ENCODE measurements at places on chromosomes 12 and 14.

DNA sequence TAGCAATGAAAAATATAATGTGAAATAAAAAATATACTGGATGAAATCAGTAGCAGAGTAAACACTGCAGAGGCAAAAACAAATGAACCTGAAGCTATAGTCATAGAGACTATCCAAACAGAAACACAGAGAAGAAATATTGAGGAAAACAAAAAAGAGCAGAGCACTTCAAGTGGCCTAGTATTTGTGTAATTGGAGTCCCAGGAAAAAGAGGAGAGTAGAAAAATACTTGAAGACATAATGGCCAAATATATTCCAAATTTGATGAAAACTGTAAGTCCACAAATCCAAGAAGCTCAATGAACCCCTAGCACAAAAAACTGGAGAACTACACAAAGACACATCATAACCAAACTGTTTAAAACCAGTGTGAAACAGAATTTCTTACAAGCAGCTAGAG is 37.2 kb upstream of the CTDSP2 start:
- no peak for DNase-seq

- no peak for DNase-seq
These were observed 413.7 kb upstream of the CCDC196 start for GRCh38 chr14:66072190-66073084.

DNA sequence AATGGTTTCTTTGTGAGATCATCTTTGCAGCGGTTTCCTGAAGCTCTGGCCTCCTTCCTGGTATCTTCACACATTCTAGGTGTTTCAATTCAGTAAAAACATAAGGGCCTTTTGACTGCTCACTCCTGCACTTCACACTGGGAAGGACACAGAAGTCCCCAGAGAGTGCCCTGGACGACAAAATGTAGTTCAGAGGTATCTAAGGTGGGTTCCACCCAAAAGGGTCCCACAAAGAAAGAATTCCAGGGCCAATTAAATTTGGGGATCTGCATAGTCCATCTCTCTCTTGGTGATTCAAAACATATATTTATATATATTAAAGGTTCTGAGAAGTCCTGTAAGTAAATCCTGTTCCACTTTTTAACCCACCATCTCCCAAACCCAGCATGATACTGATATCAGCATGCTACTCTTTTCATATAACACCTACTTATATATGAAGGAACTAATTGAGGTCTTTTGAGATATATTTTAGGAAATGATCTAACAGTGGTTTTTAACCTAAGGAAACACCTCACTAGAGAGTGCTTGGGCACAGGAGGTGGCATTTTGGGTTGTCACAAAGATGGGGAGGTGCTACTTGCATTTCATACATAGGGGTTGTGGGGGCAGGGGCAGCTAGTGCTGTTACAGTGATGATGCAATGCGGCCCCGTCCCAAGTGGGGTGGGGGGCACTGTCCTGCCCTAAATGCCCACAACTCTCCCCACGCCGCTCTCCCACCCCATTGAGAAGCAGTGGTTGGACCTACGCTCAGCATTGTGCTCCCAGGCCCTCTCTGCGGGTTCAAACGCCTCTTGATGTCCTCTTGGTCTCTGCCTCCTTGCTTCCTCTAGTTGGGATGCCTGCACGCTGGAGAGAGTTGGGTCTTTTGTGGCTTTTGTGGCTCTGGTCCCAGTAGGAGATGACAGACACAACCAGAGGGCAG is 109.4 kb downstream of the ARF6 start:
- DNase-seq: no peak

DNA sequence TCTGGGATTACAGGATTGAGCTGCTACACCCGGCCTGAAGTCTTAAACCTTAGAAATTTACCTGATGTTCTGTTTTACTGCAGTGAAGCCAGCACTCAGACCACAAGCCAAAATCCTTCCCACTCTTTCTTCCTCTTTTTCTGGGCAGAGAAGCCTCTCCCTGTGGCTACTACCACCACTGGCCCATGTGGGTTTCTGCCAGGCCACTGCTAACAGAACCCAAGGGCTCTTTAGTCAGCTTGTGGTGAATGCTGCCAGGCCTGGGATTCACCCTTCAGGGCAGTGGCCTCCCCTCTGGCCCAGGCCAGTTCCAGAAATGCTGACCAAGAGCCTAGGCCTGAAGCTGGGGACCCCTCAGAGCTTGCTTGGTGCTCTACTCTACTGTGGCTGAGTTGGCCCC is 35.3 kb downstream of the GAS2L3 start:
- DNase-seq: peak; percentile 65

DNA sequence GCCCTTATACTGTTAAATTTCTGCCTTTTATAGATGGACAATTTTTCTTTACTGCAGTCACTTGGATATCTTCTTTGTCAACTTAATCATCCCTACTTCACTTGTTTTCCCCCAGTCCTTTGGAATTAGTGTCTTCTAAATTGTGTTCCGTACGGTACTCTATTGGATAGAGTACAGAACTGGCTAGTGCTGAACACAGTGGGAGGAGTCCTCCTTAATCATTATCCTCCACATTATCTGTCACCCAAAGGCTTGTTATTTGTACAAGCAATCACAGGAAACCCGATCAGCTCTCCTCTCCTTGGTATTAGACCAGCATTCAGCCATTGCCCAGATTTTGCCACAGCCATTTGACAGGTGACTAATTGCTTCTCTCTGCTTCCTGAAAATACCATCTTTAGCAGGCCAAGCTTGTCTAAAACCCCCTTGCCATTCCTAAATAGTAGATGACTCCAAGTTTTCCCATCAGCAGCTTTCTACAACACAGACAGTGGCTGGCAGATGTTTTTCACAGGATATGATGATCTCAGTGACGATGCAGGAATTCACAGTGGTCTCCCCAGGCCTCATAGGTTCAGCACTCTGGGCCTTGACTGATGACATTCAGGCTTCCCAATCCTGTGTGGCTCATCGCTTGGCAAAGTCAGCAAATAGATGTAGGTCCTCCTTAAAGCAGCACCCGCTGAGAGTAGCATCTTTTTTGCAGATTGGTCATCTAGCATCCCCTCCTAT is 216.0 kb upstream of the RGS6 start:
- DNase-seq: peak; percentile 24

- no peak for DNase-seq
These were observed 23.0 kb upstream of the TC2N start for GRCh38 chr14:91890291-91890749.

DNA sequence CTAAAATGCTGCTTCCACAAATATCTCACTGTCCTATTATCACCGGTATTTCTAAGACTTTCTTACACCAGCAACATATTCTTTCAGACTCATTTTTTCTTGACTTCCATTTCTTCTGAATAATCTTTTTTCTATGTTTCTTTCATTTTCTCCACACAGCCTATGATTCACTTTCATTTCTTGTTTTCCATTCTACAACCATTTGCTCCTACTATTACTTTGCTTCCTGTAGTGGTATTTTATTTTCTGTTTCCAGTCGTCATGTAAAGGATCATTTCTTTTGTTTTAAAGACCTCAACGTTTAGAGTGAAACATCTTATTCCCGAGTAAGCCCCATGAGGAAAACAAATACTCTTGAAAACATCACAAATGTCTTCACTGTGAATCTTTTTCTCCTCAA is 182.2 kb upstream of the MDGA2 start:
- no peak for DNase-seq

- no peak for DNase-seq
These were observed 1.8 kb downstream of the LRIG3 start for GRCh38 chr12:58918469-58918844.

- DNase-seq: peak; percentile 93
These were observed 15.6 kb downstream of the ACVRL1 start for GRCh38 chr12:51922762-51923505.

DNA sequence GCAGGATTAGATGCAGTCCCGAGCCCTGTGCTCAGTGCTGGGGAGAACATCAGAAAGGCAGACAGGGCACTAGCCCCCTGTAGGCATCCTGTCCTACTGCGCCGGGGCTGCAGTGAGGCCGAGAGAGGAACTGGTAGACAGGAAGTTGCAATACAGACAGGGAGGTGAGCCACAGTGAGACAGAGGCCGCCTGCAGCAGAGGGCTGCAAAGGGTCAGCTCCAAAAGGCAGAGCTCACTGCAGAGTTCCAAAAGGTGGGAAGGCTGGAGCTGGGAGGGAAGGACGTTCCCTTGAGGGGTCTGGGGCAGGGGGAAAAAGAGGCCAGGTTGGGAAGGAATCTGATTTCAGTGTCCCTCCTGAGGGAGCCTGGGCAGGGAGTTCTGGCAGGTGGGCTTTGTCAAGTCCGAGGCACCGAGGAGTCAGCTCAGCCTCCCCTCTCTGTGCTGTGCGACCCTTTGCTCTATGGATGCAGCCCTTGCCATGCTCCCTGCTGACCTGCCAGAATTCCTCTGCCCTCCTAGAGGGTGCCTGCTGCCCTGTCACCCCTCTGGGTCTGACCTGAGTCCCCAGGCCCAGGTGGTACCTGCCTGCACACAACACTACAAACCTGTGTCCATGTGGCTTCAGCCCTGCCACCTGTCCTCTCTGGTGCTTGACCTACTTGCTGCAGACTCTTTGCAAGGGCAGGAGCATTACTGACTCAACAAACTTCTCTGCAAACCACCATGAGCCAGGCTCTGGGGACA is 63.5 kb downstream of the PRMT8 start:
- DNase-seq: peak; percentile 10

GRCh38 chr12:39692258-39692853 is 72.8 kb upstream of the ABCD2 start:
- no peak for DNase-seq

GRCh38 chr14:22336031-22336430 is 253.0 kb downstream of the DAD1 start:
- no peak for DNase-seq

DNA sequence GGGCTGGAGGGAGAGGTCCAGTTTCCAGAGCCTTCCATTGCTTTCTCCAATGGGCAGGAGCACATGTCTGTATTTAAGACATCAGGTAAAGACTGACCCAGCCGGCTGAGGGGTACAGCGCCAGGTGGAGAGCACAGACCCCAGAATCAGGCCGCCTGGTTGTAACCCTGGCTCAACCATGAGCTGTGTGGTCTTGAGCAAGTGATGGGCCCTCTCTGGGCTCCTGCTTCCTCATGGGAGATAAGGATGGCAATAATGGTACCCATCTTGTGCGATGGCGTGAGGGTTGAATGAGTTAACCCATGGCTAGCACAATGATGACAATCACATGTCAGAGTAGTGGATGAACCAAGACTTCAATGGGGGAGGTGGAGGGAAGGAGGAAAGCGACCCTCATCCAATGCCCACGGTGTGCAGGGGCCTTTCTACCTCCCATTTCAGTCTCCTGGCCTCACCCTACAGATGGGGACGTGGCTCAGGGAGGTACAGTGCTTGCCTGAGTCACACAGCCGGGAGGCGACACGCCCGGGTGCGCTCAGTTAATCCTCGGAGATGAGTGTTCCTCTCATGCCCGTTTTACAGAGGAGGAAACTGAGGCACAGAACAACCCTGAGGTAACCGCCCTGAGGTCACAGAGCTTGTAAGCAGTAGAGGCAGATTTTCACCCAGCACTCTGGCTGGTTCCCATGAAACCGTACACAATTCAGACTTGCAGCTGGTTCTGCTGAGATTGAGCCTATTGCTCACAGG is 163.9 kb downstream of the RBM19 start:
- no peak for DNase-seq

- DNase-seq: peak; percentile 74
These were observed at the start of gene ADCY6 for GRCh38 chr12:48788854-48789775. ADCY6 (minus strand) TSS chr12:48789089; CDS start chr12:48783434, 5,655 bp downstream.

- DNase-seq: no peak
These were observed 194.0 kb downstream of the SSPN start for GRCh38 chr12:26389343-26389742.

GRCh38 chr12:65277994-65278575 is 398 bp upstream of the MSRB3 start:
- no peak for DNase-seq

GRCh38 chr14:94393474-94393873 is 5.1 kb upstream of the SERPINA1 start:
- DNase-seq: peak; percentile 45
